Stimulated activated CD8-positive, alpha-beta memory T cell treated with anti-CD3 and anti-CD28 coated beads, Interleukin-2, amount 100 ng/mL, for 1 hour (primary cell): ENCODE measurements at places on chromosomes 6 and 20.

DNA sequence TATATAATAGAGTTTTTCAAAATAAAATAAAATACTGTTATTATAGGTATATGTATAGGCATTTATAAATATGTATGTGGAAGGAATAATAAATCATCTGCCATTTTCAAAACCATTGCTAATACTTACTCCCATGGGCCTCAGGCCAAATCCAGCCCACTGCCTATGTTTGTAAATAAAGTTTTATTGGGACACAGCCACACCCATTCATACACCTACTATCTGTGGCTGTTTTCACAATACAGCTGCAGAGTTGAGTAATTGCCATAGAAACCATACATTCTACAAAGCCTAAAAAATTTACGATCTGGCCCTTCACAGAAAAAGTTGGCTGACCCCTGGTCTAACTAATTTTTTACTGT lies 9.5 kb downstream of the ALDH5A1 start:
- no peak for DNase-seq

GRCh38 chr6:105510746-105511145 lies 107.9 kb upstream of the PREP start:
- no peak for DNase-seq

- DNase-seq, result no peak
Observed at GRCh38 chr20:51700809-51701285, 67.3 kb downstream of the ATP9A start.

GRCh38 chr6:21856844-21857243 lies 263.3 kb downstream of the SOX4 start:
- DNase-seq, result no peak

DNA sequence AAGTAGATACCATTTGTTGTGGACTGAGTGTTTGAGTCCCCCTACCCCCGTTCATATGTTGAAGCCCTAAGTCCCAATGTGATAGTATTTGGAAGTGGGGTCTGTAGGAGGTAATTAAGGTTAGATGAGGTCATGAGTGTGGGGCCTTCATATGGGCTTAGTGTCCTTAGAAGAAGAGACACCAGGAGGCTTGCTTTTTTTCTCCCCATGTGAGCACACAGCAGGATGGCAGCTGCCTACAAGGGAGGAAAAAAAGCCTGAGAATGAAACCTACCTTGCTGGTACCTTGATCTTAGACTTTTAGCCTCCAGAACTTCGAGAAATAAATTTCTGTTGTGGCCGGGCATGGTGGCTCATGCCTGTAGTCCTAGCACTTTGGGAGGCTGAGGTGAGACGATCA lies 67.9 kb upstream of the TULP4 start:
- no peak for DNase-seq

GRCh38 chr20:10602221-10602871 lies 71.5 kb downstream of the JAG1 start:
- no peak for DNase-seq

DNA sequence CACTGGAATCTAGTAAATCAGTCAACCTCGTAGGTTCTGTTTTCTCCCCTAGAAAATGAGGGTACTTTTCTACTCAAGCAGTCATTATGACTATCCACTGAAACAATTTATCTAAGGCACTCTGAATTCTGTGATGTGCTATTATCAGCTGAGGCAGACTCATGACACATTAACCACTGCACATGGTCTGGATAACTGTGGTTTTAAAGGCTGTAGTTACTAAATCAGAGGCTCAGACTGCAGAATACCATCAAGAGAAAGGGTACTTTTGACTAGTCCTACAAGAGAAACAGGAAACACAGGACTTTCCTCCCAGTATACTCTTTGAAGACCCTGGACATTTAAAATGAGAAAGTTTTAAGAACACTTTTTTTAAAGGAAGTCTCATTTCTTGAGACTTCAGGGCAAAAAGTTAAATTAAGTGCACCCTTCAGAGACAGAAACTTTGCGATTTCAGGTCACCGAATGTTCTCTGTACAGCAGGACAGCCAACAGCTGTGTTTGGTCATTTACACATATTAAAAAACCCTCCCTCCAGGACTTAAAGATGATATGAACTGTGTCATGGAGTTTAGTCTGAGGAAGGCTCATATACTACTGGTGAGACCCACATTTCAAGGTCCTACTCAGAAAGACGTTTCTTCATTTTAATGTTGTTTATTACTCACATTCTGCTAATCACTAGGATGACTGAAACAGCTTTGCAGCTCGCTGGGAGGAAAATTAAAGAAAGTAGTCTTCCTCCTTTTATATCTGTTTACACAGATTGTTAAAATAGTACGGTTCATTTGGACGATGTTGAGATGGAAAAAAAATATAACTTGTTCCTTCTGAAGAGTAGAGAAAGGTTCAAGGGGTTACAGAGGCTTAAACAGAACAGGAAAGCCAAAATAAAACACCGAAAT lies 19.9 kb downstream of the ATXN1 start:
- DNase-seq, result no peak

DNA sequence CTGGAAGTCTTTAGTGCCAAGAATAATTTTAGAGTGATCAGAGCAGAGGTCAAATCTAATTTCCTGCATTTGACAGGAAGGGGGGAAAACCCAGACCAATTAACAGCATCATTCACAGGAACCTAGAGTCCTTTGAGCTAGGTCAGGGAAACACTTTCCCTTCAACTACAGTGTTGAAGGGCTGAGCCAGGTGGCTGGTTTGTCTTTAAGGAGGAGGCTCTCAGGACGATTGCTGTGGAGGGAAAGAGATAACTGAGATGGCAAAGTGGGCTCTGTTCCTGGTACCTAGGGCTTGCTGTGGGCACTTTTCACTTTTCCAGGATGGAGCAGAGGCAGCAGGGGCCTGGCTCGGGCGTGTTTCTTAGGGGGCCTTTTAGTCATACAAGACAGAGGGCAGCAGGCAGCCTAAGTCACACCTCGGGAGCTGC lies 111.9 kb downstream of the SCML4 start:
- DNase-seq, result no peak

- DNase-seq, result no peak
Observed at GRCh38 chr20:60211618-60212463, 253.6 kb downstream of the CDH26 start.

- DNase-seq, result no peak
Observed at GRCh38 chr6:1971612-1972011, 273.8 kb downstream of the GMDS start.

GRCh38 chr20:54037525-54037924 lies 32.9 kb downstream of the BCAS1 start:
- no peak for DNase-seq

- DNase-seq, result no peak
Observed at GRCh38 chr6:154805288-154805911, 72.2 kb downstream of the SCAF8 start.

DNA sequence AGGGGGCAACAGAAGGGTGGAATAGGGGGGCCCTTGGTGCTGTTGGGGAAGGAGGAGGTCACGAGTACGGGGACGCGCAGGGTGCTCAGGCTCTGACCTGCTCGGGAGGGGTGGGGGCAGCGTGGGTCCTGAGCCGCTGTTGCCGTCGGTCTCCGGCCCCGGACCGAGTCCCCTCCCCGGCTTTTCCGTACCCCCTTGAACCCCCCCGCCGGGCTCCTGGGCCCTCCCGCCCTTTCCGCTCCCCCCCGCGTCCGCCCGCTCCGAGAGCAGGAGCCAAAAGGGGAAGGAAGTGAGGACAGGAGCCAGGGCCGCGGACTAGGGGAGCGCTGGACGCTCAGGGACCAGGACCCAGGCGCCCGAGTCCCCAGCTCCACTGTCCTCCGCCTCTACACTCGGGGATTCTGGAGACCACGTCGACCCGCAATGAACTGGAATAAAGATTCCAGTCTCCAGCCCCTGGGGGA lies at the start of gene RGL2:
Gene RGL2, minus strand, starts transcription at position 170 of the 464 bp plus-strand sequence. CDS start 332 bp downstream, outside the sequence.
- DNase-seq, result peak; percentile 48

DNA sequence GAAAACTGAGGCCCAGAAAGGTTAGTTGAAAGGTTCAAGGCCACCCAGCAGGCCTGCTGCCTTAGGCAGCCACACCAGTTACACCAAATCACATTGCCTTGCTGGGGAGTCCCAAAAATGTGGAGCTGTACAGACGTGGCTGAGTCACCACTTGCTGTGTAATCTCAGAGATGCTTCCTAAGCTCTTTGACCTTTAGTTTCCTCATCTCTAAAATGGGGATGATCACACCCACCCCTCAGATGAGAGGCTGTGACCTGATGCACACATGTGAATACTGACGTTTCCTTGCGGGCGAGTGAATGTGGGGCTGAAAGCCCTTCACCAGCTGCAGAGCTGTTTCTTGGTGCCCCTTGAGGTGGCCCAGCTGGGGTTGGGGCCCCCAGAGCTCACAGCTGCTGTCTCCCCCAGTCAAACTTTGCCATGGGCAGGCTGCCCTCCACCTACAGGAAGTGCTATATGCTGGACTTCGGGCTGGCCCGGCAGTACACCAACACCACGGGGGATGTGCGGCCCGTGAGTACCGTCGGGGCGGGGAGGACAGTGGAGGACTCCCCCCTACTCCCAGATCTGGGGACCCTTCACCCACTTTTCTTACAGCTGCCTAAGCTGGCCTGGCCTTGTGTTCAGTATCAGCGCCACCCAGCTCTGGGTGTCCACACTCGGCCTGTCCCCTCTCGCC lies 11.0 kb downstream of the TTBK1 start:
- no peak for DNase-seq

- DNase-seq, result no peak
Observed at GRCh38 chr20:59692139-59692538, 87.8 kb downstream of the PHACTR3 start.
